Chondrocyte (in vitro differentiated cells): ENCODE measurements at places on chromosomes 2 and 18. TPM values are rescaled to one million over a fixed set of nuclear protein-coding genes. Genes with fewer than 3 reads are reported as not detected.

DHRS9 gene
- total RNA-seq: not detected in 3 replicates

ZNF521 gene
- total RNA-seq: 29.7 to 56.7 TPM (median 31.6 TPM) in 3 replicates

ADD2 gene
- total RNA-seq: 0.15 to 0.23 TPM in 2 of 3 replicates, not detected in the other

ASIC4 gene
- 0.15 TPM in 2 of 3 replicates, not detected in the other for total RNA-seq

SPDYA gene
- 1.6 to 3.4 TPM (median 1.6 TPM) in 3 replicates for total RNA-seq

OXER1 gene
- total RNA-seq: 0.31 to 1.8 TPM (median 1.7 TPM) in 3 replicates

DAPL1 gene
- total RNA-seq: 0.57 to 1.4 TPM in 2 of 3 replicates, not detected in the other

RNF125 gene
- total RNA-seq: 0.51 to 0.87 TPM (median 0.60 TPM) in 3 replicates

IGFBP5 gene
- total RNA-seq: 403 to 502 TPM (median 500 TPM) in 3 replicates

TUBA3E gene
- total RNA-seq: not detected in 3 replicates
